NCI-H1092 (cell line): ENCODE measurements at places on chromosomes 5 and 9.

- DNase-seq, result no peak
Measured at GRCh38 chr5:14750712-14751111, 86.2 kb downstream of the OTULIN start.

DNA sequence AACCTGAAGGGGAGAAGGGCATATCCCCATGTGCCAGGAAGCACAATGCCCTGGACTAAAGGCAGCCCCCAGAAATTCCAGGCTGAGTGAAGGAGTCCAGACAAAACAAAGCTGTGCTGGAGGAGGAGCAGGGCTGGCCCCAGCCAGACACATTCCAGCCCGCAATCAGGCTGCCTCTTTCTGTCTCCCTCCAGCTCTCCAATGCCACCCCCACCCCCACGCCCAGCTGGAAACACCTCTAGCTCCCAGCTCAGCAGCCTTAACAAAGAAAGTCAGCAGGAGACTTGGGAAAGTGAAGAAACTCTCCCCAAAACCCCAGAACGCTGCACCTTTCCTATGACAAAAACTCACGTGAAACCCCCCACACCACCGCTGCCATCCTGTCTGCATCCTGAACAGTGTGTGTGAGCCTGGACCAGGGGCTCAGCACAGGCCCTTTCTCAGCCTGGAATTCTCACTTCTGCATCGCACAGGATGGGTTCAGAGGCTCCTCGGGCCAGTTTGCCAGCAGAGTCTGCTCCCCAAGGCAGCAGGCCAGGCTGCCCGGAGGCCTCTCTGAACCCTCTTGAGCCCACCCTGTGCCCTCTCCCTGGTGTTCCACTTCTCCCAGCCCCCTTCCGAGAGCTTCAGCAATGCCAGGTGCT lies 96.2 kb upstream of the ICE1 start:
- DNase-seq, result no peak

DNA sequence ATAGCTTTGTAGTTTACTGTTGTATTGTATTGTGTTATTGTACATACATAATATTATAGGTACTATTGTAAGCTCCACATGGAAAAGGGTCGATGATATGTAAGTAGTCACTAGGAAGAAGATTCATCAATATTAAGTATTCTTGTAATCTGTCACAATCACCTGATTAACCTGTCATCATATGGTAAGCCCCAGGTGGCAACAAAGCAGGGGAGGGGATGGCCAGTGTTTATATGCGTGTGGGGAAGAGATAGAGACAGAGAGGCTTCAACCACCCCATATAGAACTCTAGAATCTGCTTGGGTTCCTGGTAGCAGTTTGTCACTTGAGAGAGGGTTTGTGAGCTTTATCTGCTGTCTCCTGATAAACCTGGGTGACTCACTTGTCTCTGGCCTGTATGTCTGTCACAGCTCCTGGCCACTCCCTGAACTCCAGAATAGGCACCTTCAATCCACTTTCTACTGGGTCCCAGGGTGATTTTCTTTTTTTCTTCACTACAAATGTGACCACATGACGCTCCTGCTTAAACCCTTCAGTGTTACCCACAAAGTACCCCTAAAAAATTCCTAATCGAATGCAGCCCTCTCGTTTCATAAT lies 48.9 kb upstream of the CPEB4 start:
- DNase-seq, result no peak

- no peak for DNase-seq
Measured at GRCh38 chr9:104675611-104676010, 18.7 kb upstream of the OR13D1 start.

DNA sequence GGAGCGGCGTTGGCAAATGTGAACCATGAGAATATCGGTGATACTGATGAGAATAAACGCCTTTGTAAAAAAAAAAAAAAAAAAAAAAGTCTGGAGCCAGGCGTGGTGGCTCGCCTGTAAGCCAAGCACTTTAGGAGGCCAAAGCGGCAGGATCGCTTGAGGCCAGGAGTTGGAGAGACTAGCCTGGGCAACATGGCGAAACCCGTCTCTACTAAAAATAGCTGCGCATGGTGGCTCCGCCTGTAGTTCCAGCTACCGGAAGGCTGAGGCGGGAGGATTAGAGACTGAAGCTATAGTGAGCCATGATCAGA lies 425 bp upstream of the NFX1 start:
- DNase-seq, result no peak

- no peak for DNase-seq
Measured at GRCh38 chr5:133995341-133995740, 9.4 kb downstream of the VDAC1 start.

DNA sequence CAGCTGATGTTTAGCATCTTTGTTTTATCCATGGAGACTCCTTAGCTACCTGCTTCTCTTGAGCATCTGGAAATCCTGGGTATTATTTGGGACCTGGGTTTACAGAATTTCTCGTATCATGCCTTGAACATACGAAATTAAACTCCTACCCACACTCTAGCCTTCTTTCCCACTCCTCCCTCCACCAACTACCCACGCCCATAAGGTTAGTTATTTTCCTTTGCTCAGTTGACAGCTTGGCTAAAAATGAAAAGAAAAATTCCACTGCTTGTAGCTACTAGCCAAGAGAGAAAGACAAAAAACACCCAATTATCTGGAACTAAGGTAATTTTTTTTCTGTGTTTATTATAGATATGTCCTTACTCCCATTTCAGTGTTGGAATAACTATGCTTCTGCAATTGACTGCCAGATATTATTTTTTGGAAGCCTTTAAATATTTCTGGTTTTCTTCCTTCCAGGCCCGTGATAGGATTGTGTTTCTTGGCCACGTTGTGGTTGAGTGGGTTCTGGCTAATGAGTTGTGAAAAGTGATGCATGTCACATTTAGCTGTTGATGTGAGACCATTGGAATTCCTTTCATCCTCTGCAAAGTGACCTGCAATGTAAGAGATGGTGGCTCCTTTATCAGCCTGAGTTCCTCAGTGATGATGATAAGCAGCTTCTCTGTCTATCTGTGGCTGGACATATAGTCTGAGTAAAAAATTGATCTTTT lies 308.1 kb downstream of the LRRC70 start:
- no peak for DNase-seq

DNA sequence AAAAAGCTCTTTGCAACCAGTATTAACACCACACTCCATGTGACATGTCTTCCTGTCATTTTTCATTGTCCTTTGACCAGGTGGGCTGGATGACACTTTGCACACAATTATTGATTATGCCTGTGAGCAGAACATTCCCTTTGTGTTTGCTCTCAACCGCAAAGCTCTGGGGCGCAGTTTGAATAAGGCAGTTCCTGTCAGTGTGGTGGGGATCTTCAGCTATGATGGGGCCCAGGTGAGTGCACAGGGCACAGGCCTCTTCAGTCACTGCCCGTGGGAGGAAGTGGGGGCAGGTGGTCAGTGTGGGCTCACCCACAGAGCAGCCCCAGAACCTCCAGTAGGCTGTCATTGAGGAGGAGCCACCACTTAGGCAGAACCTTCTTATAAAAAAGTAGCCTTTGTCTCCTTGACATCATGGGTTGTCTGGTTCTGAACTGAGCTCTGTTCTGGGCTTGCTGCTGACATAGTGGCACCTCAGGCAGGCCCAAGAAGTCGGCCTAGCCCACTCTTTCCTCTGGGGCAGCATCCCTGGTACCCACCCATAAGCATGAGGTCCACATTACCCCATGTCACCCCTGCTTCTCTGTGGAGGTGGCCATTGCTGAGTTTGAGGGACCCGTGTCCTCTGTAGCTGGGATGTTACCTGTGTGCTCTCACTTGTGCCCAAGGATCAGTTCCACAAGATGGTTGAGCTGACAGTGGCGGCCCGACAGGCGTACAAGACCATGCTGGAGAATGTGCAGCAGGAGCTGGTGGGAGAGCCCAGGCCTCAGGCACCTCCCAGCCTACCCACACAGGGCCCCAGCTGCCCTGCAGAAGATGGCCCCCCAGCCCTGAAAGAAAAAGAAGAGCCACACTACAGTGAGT lies 39.3 kb downstream of the SECISBP2 start:
- DNase-seq, result no peak

- no peak for DNase-seq
Measured at GRCh38 chr9:98658951-98659351, 49.8 kb downstream of the GABBR2 start.
